Activated CD4-positive, alpha-beta T cell treated with anti-CD3 and anti-CD28 coated beads for 24 hours (primary cell): ENCODE measurements at places on chromosomes 4 and X.

- no peak for DNase-seq
These were observed 87.1 kb downstream of the TMEM131L start for GRCh38 chr4:153553155-153553818.

GRCh38 chr4:151624626-151625565, 135.9 kb downstream of the GATB start:
- DNase-seq, result no peak

DNA sequence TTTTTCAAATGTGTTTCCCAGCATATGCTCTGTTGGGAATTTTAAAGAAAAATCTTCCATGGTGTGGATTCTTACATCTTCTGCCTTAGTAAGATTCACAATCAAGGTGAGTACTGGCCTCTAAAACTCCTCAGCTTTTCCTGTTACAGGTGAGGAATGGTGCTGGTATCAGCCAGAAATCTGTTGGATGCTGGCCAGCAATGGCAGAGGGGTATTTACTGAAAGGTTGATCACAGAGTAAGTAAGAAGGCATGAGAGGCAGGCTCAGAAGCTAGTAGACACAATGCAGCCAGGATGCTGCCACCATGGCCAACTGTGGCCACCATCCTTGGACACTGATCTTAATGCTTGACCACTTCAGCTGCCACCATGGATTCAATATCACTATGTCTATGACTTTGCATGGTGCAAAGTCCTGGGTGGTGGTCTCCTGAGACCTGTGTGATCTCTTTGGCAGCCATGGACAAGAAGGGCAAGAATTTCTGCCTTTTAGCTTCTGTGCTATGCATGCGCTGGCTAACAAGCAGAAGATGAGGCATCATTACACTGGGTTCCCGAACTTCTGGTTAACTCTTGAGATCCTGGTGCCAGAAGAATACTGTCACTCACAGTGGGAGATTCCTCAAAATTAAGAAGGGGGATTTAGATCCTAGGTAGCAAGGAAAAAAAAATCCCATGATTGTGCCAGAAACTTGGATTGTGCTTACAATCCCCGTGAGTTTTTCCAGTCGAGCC, 60.2 kb downstream of the CHRNA9 start:
- DNase-seq, result no peak

DNA sequence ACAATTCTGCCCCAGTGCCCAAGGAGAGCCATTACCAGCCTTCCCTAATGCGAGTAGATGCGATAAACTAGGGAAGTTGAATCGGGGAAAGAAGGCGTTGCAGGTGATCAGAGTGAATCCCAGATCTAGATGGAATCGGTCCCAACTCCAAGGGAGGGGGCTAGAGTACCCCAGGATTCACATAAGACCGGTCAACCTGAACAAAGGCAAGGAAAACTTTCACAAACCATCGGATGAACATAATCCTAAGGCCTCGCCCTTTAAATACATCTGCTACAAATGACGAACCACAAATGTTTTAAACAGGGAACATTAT, 11.2 kb upstream of the ZCCHC13 start:
- DNase-seq, result no peak

DNA sequence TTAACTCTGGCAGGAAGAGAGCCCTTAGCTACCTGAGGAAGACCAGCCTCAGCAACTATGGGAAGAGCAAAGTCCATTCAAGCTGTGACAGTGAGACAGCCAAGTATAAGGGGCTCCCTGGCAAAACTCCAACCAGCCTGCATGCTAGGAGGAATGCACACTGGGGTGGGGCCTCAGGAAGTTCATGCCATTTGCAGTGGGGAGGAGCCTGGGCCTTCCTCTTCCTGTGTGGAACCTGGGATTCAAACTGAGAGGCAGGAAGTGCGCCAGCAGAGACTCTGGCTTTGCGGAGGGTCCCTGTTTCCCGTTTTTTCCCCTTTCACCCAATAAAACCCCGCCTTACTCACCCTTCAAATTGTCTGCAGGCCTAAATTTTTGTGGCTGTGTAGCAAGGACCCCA, 33.0 kb downstream of the TFDP3 start:
- no peak for DNase-seq

GRCh38 chr4:136036744-136037143, 1495.5 kb downstream of the PCDH18 start:
- no peak for DNase-seq

DNA sequence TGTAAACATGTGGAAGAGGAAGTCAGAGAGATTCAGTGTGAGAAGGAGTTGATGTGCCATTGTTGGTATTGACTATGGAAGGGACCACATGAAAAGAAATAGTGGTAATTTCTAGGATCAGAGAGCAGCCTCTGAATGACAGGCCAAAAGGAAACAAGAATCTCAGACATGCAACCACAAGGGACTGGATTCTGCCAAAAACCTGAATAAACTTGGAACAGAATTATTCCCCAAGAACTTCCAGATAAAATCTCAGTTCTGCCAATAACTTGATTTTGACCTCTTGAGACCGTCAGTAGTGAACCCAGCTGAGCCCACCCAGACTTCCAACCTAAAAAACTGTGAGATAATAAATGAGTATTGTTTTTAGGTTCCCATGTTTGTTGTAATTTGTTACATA, 653.6 kb upstream of the NR3C2 start:
- DNase-seq, result no peak

- peak; percentile 64 for DNase-seq
These were observed 5.3 kb downstream of the ZFYVE28 start for GRCh38 chr4:2412885-2413716.

DNA sequence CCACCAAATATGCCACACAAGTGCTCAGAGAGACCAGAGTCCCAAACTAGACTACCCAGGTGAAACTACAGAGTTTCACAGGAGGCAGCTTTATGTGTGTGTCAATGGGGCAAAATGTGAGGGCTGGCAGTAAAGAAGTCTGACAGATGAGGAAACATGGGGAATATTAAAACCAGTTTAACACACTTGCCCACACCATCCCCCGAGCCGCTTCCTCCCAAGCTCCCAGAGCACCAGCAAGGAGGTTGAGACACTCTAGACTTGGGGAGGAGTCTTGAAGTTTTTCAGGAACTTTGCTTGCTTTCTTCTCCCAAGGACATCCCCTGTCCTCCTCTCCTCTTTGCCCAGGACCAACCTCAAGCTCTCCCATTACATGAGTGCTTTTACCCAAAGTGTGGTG, 94.7 kb upstream of the SPRY1 start:
- no peak for DNase-seq

DNA sequence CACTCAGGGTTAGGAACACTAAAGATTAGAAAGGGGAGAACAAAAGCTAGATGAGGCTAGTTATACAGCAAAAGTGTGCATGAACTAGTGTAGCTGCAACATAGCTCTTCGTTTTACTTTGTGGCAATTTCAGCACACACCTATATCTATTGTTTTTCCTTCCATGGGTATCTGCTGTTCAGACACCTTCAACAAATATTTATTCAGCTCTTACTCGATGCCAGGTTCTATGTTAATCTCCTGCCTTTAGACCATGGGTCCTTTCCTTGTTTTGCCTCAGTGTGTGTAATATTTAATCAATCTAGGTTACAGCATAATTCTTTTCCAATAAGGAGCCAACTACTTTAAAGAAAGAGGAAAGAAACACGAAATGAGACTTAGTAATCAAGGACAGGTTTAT, 10.4 kb upstream of the FAM9A start:
- no peak for DNase-seq

- DNase-seq, result no peak
These were observed 62.7 kb downstream of the KDM6A start for GRCh38 chrX:44935640-44936039.

- no peak for DNase-seq
These were observed 14.3 kb downstream of the CFAP99 start for GRCh38 chr4:2432991-2433530.

DNA sequence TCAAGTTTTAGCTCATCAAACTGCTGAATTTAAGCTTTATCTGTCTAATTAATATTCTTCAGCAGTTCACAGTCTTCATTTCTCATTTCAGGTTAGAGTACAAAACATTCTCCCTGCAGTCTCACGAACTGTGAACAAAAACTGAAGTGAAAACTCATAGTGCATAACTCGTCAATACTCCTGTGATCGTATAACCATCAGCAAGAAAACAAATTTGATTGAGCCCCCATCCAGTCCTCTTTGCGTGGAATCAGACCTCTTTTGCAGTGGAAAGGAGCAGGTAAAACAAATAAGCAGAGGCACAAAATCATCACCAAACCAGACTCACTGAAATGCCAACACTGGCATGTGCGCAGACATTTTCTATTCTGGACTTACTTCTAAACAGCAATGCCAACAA, 12.7 kb downstream of the ADAM29 start:
- DNase-seq, result no peak

GRCh38 chrX:148504506-148504905, 4.1 kb downstream of the AFF2 start:
- no peak for DNase-seq

- no peak for DNase-seq
These were observed 330.9 kb downstream of the BCOR start for GRCh38 chrX:39766855-39767254.

DNA sequence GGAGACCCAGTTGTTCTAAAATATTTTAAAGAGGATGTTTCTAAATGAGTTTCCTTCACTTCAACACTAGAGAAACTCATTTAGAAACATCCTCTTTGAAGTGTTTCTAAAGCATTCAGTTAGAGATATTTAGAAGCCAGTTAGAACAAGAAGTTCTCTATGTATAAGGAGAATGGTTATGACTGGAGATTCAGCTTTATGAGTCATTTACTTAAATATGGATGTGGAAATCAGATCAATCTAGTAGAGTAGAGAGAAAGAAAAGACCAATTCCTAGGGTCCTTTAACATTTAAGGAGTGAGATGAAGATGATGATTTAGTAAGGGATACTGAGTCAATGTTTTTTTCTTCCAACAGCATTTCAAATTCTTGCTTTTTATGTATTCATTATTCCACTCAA, 234.1 kb downstream of the GRXCR1 start:
- DNase-seq, result no peak

DNA sequence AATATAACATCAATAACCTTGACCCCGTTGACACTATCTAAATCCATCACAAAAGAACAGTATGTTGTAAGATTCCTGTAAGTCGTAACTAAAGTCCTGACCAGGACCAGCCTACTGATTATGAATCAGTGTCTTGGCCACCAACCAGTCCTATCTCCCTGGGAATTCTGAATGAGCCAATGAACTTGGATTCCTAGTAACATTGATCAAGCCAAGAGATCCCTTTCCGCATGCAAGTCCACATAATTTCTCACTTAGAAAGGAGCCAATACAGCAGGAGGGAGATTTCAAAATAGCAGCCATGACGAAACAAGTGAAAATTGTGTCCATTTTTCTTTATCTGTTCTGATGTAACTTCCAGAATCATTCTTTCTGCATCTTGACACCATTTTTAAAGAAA, 9.5 kb downstream of the XPNPEP2 start:
- DNase-seq, result no peak

GRCh38 chrX:82676386-82676785, 831.7 kb upstream of the POU3F4 start:
- DNase-seq, result no peak

DNA sequence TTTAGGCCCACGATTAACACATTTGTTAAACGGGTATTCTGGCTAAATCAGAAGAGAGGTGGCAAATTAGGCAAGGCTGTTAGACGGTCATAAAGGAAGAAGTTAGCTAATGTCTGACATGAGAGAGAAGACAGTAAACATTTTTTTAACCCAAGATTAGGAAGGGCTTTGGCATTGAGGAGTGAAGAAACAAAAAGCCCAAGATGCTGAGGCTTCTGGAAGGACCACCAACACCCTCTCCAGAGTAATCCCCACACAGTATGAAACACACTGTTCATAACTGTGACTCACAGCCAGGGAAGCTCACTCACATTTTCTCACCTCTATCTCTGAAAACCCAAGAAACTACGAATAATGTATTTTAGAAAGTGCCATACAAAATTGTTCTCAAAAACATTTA, 127.6 kb downstream of the AMELX start:
- no peak for DNase-seq

DNA sequence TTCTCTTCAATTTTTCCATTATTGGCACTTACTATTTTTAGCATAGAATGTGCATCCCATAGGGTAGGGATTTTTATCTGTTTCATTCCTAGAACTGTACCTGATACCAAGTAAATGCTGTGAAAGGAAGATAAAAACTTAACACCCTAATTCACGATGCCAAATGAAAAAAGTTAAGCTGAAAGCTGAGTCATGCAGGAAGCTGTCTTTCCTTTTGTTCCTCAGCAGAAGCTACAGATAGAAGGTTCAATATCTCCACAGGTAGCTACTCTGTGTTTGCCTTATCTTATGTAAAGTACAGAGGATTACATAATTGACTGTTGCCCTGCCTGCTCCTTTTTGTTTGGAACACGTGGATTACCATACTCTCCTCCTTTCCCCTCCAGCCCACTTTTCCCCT, 77.0 kb downstream of the LRP2BP start:
- no peak for DNase-seq
